Effector memory CD8-positive, alpha-beta T cell (primary cell): ENCODE measurements at places on chromosomes 1 and 21.
A peak's percentile ranks its signal among the peaks of the same experiment; 100 is the strongest.

GRCh38 chr1:54137534-54138061, 15.2 kb downstream of the CDCP2 start:
- DNase-seq: no peak

- no peak for DNase-seq
Observed at GRCh38 chr1:220320709-220321108, 48.5 kb upstream of the RAB3GAP2 start.

DNA sequence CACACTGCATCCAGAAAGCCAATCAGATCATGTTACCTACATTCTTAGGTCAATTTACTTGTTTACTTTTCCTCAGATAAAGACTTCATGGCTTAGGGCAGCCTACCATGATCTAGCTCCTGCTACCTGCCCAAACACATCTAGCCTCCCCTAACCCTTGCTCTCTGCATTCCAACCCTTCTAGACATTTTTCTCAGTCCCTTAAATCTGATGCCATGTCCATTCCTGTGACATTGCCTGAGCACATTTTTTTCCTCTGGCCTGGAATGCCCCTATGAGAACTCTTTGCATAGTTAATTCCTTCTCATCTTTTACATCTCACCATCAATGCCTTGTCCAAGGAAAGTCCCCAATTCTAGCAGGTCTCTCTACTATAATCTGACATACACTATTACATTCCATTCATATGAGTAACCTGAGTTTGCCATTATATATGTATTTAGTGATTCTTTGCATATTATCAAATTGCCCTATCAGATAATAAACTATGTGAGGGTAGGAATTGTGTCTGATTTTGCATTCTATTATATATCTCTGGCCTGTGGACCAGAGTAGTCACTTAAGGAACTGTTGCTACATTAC, 166.9 kb downstream of the COL11A1 start:
- no peak for DNase-seq

- DNase-seq: peak; percentile 84
Observed at GRCh38 chr21:42220138-42220701, 1.3 kb downstream of the ABCG1 start.

DNA sequence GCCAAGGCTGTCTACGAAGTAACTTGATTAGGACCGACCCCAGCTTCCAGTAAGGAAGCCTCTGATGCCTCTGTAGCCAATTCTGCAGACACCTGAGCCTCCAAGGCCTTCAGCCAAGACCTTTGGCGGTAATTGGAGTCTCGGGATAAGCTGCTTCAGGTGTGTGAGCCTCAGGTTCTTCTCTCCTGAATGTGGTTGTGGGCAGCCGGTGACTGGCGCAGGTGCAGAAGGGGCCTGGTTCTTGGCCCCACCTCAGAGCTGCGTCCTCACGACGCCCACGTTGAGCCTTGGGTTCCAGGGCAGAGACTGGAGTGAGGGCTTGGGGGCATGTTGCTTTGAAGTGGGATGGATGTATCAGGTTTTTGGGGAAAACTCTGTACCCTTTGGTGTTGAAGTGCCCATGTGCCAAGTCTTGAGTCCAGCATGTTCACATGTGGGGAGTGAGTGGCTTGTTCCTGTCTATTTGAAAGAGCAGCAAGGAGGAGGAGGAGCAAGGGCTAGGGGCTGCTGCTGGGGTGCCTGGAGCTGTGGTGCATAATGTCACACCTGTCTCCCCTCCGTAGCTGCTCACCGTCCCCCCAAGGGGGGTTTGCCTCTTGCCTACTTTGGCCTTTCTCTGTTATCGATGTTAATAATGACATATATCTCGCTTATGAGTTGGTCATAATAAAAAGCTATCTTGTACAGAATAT, 1.4 kb downstream of the PSEN2 start:
- DNase-seq: no peak

DNA sequence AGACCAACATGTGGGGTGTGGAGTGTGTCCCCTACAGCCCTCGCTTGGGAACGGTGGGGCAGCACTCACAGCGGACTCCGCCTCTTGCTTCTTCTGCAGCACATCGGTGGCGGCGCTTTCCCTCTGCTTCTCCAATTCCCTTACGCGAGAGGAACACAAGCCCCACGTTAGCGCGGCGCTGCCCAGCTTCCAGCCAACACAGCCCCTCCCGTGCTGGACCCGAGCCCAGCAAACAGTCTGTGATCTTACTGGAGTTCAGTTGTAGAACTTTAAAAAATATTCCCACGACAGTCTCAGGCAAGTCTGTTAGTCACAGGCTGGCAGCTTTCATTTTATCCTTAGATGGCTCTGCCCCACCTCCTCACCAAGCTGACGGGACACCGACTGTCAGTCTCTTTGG, 13.6 kb downstream of the THAP3 start:
- DNase-seq: no peak

DNA sequence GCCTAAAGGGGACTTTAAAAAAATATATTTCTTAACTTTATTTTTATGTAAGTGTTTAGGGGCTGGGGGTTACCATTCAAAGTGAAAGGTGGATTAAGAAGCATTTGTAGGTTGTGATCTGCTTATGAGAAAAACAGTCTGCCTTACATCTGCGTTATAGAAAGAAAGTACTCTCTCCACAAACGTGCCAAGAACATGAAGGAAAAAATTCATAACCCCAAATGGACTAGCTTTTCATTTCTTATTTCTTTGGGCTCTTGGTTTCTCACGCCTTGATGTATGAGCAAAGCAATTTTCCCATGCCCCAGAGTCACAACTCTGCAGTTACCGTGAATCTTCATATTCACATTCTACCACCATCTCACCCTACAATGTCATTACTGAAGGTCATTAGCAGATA, 1165.1 kb upstream of the ADGRL4 start:
- no peak for DNase-seq

GRCh38 chr1:202251424-202252256, 58.0 kb downstream of the LGR6 start:
- DNase-seq: no peak

DNA sequence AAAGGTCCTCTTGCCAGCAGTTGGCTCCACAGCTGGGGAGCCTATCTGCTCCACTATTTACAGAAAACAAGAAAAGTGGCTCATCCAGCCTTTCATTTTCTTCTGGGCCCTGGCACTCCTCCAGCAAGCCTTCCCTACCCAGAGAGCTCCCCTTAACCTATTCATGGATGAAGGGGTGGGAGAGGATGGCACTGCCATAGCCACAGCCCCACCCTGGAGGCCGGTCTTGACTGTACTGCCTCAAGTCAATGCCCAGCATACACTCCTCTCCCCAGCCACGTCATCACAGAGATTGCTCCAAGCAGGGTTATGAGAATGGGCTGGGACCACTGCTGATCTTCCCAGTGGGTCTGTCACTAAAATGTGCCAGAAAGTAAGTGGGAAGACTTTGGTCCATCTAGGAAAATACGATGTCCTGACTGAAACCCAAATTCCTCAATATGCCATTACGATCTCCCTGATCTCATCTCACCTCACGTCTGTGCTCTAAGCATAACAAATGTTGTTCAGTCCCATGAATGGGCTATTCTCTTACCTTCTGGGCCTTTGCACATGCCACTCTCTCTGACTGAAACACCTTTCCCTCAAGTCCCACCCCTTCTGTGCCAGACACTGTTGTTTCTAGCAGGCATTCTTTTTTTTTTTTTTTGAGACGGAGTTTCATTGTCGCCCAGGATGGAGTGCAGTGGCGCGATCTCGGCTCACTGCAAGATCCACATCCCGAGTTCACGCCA, 21.4 kb upstream of the PTAFR start:
- DNase-seq: no peak

GRCh38 chr1:50976111-50976889, 6.3 kb downstream of the CDKN2C start:
- DNase-seq: no peak
